ENCODE measurements at places on chromosomes 3 and 15. TPM values are rescaled to one million over a fixed set of nuclear protein-coding genes. Genes with fewer than 3 reads are reported as not detected.

The P2RY1 gene
- not detected for polyA plus RNA-seq

The KLHL24 gene
- 44.9 TPM for polyA plus RNA-seq

The LIPC gene
- 1.5 TPM for polyA plus RNA-seq

The CAPN3 gene
- 1.1 TPM for polyA plus RNA-seq

The NT5DC2 gene
- 1.2 TPM for polyA plus RNA-seq

The ASB14 gene
- polyA plus RNA-seq, result 0.24 TPM

The TMEM62 gene
- 11.2 TPM for polyA plus RNA-seq

The EOMES gene
- polyA plus RNA-seq, result 188 TPM

The SCN11A gene
- not detected for polyA plus RNA-seq

The CPNE9 gene
- not detected for polyA plus RNA-seq

The POPDC2 gene
- 2.0 TPM for polyA plus RNA-seq

The IGDCC3 gene
- polyA plus RNA-seq, result not detected

The LRRC58 gene
- 8.0 TPM for polyA plus RNA-seq

The FAM107A gene
- polyA plus RNA-seq, result not detected

The ABCC5 gene
- 9.5 TPM for polyA plus RNA-seq

The MAP6D1 gene
- 3.6 TPM for polyA plus RNA-seq

All from CD8-positive, alpha-beta memory T cell (primary cell).